ENCODE measurements at places on chromosomes 6 and 20.

GRCh38 chr20:50819349-50819748 is 24.5 kb downstream of the BCAS4 start:
- DNase-seq = no peak

DNA sequence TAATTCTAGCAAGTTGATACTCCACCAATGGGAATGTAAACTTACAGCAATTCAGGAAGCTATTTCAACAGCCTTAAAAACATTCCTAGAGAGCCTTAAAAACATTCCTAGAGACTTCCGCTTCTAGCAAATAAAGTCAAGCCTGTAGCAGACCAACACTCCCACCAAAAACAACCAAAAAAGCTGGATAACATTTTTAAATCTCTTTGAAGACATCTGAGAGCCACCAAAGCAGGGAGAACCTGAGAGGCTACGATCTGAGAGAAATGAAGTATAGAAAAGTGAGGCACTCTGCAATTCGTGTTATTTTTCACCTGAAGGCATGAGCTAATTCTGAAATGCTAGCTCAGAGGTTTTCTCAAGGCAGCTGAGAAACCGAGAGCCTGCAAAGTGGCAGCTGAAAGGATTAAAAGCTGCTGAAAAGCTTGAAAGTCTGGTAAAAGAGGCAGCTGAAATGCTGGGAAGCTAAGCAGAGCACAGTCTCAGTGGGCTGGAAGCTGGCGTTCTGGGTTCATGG is 20.9 kb downstream of the GPR63 start:
- no peak for DNase-seq

- DNase-seq = no peak
These were observed 38.8 kb upstream of the ID1 start for GRCh38 chr20:31566319-31566657.

DNA sequence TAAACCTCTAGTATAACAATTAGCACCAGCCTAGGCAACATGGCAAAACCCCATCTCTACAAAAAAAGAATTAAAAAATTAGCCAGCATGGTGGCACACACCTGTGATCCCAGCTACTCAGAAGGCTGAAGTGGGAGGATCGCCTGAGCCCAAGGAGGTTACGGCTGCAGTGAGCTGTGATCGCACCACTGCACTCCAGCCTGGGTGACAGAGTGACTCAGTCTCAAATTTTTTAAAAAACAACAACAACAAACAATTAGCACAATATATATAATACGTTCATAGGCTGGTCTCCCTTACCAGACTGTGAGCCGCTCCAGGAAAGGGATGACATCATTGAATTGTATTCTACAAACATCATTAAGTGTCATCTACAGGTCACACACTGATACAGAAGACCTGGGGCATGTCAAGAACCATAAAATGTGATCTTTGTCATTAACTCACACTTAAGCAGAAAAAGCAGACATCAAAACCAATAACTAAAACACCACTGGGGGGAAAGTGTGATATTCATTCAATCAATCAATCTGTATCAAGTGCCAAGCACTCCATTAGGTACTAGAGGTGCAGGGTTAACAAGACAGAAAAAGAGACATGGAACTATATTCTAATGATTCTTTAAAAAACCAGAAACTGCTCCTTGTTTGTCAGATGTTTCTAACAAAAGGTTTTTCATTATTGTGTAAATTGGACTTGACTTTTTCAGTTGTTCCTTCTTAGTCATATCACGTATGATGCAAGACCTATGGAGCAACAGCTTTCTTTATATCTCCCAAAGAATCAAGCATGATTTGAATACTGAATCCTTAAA is 17.8 kb downstream of the MAP3K5 start:
- DNase-seq = no peak

DNA sequence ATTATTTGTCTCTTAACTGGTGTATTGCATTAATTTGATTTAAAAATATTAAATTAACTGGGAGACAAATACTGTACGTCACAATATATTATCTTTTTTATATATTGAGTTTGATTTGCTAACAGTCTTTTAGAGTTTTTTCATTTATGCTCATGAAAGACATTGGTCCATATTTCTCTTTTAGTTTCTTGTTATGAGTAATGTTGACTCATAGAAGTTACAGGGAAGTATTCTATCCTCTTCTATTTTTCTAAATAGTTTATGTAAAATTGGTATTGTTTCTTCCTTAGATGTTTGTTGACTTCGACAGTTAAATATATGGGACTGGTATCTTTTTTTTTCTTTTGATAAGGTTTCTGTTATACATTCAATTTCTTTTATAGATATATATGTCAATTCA is 1115.6 kb upstream of the CITED2 start:
- no peak for DNase-seq

DNA sequence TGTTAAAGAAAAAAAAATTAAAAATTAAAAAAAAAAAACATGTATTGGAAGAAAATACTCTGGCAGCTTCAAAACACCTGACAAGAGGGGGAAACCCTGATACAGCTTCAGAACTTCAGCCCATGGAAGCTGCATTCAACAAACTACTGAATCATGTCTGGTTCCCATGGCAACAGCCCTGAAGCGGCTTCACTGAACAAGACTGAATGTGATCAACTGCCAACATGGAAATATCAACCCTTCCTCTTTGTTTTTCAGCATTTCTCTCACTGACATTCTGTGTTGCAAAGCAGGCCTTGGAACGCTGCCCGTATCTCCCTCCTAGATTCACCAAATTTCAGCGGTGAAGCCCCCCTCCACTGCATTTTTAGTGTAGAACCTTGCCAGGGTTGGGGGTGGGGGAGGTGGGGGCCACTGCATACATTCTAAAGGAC is 91.3 kb upstream of the SHLD1 start:
- DNase-seq = peak; percentile 54

DNA sequence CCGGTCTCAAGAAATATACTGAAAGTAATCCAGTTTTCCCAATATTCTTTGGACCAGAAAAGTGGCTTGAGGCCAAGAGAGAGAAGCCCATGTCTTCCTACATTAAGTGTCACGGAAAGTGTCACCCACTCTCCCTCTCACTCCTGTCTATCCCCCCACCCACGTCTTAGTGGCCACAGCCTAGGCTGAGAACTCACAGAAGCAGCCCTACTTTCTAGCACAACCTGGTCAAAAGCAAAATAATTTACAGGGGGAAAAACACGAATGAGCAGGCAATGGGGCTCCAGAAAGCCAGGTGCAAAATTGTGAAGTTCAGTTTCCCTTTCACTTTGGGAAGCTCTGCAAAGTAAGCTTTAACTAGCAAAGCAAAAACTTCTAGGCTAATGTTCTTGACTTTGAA is 118.0 kb downstream of the OPRM1 start:
- no peak for DNase-seq

- DNase-seq = no peak
These were observed 241.4 kb downstream of the ESR1 start for GRCh38 chr6:152048921-152049320.

- DNase-seq = no peak
These were observed 63.6 kb upstream of the FAM184A start for GRCh38 chr6:119142041-119142440.

DNA sequence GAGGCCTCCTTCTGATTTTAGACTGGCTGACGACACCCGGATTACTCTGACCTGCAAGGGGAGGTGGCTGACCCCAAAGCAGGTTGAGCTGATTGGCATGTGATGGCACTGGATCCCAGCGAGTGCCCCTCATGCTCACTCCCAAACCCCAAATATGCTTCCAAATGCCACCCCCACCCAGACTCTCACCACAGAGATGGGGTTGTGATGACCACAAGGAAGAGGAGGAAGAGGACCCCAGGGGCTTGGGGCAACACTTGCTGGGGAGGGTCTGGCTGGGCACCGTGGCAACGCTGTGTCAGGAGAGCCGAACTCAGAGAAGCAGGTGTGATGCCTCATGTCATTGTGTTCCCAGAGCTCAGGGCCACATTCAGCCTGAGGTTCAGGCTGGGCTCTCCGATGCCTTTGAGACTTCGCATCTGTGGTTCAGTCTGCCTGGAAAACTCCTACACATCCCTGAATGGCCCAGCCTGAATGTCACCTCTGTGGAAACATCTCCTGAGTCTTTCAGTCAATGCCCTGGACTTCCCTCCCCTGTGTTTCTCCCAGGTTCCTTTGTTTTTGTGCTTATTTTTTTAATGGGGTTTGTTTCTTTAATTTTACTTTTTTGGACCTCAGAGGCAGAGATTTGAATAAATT is 169.1 kb upstream of the PMEPA1 start:
- no peak for DNase-seq

GRCh38 chr6:111482188-111482958 is 645 bp downstream of the REV3L start:
- peak; percentile 76 for DNase-seq

DNA sequence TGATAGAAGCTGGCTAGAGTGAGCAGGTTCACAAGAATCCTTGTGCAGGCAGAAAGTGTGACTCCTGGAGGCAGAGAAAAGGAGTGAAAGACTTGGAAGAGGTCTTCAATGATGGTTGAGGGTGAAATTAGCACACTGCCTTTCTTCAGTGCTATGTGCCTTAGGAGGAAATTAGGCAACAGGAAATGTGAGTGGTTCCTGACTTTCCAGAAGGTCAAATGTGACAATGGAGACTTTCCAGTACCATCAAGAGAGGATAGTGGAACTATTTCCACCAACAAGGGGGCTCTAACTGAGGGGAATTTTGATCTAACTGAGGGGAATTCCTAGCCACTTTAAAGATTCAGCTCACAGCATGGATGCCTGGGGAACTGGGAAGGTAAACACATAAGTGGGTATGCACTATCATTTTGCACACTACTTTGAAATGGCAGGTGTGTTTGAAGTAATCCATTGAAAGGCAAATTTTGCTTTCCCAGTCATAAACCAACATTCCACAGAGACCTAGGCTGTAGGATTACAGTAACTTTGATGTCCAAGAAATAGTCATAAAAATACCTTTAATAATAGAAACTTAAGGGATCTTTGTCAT is 90.0 kb downstream of the PERP start:
- no peak for DNase-seq

GRCh38 chr6:16995511-16996250 is 106.2 kb upstream of the STMND1 start:
- no peak for DNase-seq

- no peak for DNase-seq
These were observed 58.4 kb upstream of the RNF217 start for GRCh38 chr6:124903797-124904196.

GRCh38 chr20:4108495-4109306 is 93.3 kb upstream of the RNF24 start:
- no peak for DNase-seq

DNA sequence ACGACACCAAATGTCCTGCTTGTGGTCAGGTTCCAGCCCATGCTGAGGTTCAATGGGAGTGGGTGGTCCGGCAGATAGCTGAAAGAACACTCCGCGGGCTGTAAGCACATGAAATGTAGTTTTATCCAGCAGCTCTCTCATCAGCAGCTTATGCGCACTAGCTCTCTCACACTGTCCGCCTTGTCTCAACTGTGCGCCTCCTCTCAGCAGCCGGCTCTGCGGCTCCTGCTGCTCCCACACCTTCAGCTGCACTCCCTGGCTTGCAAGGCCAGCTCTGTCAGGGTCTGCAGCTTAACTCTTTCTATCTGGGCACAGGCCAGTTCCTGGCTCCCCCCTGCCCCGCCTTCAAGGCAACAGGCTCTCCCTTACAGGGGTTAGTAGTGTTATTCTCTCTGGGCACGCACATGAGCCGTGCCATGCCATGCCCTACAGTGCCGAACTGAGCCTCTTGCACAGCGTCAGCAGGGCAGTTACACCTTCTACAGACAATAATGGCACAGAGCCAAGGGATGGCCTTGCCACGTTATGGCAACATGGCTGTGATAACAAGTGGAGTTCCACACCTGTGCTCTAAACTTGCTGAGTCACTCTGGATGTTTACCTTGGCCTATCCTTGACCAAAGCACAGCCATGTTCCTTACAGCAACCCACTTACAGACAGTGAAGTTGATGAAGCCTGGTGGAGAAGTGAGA is 84.0 kb upstream of the LRFN2 start:
- DNase-seq = no peak

GRCh38 chr20:54110041-54110440 is 39.6 kb upstream of the BCAS1 start:
- DNase-seq = no peak

DNA sequence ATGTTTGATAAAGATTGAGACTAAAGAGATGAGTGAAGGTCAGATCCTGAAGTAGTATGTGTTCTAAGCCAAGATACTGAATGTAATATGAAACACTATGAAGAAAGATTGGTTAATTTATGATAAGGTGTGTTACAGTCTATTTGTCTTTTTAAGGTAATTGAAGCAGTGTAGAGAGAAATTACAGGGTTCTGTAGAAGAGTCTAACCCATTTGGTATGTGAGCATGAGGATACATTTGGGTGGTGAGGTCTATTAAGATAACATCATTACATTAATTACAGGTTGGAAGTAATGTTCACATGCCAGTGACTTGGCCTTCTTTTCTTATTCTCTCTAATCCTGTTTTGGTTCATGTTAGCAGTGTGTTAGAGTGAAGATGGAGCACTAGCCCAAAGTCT is 61.4 kb downstream of the AFDN start:
- DNase-seq = no peak

DNA sequence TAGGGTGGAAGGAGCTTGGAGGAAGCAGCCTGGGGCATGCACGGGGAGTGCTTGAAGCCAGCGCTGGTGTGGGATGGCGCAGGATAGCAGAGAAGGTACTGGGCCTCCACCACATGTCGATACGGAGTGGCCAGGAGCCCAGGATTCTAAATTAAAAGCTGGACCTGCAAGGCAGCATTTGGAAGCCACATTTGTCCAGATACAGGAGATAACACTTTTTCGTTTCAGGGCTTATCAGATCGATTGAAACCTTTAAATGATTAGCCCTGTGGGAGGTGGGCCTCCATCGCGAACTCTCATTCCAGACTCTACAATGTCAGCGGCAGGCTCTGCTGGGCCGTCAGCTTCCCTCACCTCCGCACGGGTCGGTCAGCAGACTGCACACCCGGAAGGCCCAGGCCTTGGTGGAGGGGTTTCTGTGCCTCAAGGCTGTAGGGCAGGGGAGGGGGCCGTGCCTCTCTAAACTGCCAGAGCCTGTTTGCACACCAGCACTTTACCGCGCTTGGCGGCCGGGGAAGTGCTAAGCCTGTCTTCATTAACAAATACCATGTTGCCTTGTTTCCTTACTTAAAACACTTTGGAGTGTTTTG is 17.9 kb downstream of the EDN3 start:
- DNase-seq = no peak

DNA sequence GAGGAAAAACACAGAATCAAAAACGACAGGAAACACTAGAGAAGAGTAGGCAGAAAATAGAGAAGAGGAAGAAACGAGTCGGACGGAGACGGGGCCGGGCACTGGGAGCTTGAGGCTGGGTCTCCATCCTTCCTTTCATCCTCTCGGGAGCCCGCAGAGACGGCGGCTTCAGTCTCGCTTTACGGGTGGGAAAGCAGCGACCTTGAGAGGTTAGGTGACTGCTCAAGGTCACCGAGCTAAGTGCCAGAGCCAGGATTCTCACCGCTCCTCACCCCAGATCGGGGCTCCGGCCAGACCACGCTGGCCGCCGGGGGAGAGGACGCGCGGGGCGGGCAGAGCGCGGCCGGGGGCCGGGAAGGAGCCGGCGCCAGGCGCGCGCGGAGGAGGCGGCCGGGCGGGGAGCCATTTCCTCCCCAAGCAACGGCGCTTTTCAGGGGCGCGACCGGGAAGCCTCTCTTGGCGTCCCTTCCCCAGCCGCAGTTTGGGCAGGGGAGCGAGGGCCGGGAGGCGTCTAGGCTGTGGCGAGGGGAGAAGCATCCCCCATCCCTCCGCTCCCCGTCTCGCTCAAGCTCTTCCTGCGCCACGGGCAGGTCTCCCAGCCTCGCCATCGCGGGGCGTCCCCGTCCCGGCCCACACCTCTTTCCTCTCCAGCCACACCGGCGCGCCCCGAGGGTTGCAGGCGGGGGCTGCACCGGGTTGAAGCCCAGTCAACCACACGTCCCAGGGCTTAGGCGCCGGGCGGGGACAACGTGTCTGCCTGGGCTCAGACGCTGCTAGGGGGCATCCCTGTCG is 24.1 kb upstream of the MAP3K7 start:
- DNase-seq = peak; percentile 45
